Fibroblast of skin of right biceps (primary cell): ENCODE measurements at places on chromosomes 7 and 10.

DNA sequence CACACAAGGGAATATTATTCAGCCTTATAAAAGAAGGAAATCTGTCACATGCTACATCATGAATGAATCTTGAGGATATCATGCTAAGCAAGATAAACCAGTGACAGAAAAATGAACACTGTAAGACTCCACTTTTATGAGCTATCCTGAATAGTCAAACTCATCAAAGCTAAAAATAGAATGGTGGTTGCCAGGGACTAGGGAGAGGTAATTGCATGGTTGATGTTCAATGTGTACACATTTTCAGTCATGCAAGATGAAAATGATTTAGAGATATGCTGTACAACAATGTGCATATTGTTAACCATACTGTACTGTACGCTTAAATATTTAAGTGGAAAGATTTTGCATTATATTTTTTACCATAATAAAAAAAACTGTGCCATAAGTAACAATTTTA, 1349.1 kb downstream of the XPNPEP1 start:
- no peak for DNase-seq

DNA sequence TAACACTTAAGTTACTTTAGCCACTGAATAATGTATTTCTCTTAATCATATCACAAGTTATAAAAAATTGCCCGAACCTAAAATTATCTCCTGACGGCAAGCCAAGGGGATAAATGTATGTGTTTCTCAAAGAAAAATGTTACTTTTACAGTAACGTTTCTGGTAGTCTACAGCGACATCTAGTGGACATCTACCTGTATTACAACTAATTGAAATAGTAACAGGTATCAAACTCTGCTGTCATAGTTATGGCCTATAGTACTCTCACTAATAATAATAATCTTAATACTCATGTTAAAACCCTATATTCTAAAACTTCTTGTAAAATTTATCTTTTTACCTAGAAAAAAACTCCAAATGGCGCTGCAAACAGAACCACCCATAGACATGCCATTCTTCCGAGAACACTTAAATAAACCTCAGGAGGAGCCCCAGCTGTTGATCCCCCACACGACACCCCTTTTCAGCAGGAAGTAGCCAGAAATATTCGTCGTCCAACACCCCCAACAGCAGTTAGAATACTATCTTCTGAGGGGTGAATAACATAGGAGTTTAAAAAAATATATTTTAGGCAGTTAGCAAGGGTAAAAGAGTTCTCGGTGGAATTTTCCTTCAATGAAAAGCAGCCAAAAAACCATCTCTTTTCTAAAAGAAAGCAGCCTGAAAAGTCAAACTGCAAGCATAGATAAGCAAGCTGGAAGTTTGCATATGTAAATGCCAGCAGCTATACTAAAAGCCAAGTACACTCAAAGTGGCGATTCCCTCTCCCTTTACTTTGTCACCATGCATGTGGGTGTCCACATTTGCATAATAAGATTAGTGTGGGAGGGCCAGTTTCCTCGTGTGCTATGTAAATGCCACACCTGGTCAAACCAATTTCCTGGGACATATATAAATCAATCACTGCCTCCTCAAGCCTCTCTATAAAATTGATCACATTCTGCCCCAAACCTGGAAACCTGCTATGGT, 40.5 kb upstream of the ZNF107 start:
- DNase-seq: no peak

DNA sequence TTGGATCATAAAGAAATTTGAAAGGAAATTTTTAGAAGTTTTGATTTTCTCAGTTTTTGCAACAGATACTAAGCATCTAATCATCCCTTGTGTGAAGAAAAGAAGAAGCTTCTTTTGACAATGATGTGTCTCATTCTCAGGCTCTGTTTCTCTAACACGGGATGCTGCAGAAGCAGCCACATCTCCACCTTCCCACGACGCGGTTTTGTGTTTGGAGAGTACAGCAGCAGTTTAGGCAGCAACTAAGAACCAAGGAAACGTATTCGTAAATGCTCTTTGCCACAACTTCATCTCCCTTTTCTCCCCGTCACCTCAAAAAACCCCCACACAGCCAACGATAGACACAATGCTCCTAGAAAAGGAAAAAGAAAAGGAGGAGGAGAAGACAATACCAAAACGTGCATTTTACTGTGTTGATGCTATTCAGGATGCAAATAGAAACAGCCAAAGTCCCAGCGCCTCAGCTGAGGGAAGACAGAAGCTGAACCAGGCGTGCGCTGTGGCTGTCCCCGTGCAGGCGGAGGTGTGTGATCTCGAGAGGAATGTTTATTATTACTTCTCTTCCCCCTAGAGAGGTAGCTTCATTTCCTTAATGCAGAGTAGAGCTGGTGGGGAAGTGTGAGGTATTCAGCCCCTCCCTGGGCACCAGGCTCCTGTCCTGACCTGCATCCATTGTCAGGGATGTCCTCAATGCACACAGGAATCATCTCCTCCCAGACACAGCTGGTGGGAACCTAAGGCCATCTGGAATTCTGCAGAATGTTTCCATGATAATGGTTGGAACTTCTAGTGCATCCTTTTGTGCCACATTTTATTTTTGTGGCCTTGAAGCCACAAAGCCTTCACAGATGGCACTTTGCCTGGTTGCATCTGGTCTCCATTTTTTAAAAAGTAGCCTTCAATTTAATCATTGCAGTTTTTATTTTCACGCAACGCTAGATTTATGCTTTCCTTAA, 174.6 kb upstream of the KLF6 start:
- no peak for DNase-seq

- peak; percentile 83 for DNase-seq
Measured at GRCh38 chr7:151484971-151485707, 34.6 kb downstream of the RHEB start.

DNA sequence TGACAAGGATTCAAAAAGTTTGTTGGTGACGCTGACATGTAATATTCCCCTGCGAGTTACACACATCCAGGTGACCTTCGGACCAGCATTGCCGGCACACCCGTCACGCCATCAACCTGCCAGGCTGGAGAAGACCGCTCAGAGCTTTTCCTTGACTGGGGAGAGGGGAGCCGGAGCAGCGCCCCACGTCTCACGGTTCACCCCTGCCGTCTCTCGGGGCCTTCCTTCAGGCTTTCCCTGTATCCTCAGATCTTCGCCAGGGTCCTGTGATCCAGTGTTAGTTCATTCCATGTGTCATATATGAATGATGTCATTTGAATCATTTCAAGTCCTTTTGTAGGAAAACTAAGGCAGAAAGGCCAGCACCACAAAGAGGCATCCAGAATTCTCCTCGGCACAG, 127.8 kb downstream of the MGMT start:
- no peak for DNase-seq

DNA sequence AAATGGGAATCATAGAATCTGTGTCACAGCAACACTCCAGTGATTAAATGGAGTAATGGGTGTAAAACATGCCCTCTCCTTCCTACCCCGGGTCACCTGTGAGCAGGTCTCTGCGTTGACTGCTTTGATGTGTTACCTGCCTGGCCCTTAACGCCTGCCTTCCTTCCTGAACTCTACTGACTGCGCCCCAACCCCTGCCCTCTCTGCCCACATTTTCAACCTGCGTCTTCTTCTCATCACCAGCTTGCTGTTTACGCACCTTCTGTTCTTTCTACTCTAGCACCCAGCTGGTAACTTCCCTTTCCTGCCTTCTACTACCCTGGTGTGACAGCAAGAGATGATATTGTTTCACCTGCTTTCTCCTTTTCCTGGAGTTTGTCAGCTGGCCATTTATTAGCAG, 303.0 kb upstream of the LRGUK start:
- no peak for DNase-seq

DNA sequence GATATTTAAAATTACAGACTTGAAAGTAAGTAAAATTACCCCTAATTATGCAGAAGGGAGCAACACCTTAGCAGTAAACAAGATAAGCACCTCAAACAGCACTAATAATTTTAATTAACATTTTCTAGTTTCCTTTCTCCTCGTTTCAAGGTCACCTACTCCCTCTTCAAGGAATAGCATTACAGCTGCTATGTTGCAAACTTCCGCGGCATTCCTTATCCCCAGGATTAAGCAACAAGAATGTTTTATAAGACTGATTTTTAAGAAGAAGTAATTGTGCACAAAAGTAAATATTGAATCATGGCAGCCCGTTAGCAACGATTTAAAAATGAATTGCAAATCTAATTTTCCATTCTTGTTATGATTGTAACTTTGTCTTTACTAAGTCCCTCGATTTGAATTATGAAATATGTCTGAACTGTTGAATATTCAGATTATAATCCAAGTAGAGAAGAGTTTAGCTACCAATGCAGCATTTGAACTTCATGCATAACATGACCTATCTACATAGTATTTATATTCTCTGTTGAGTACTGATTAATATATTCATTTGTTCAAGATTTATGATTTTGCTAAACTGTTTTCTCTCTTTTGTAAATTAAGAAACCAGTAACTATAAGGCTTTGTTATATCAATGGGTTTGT, 593.5 kb upstream of the MGMT start:
- no peak for DNase-seq

DNA sequence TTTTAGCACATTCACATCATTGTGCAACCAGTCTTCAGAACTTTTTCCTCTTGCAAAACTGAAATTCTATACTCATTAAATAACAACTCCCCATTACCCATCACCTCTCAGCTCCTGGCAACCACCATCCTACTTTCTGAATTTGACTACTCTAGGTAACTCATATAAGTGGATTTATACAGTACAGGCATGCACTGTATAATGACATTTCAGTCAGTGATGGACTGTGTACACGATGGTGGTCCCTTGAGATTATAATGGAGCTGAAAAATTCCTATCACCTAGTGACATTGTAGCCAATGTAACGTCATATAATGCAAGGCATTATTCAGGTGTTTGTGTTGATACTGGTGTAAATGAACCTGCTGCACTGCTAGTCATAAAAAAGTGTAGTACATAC, 60.1 kb downstream of the BTRC start:
- no peak for DNase-seq

DNA sequence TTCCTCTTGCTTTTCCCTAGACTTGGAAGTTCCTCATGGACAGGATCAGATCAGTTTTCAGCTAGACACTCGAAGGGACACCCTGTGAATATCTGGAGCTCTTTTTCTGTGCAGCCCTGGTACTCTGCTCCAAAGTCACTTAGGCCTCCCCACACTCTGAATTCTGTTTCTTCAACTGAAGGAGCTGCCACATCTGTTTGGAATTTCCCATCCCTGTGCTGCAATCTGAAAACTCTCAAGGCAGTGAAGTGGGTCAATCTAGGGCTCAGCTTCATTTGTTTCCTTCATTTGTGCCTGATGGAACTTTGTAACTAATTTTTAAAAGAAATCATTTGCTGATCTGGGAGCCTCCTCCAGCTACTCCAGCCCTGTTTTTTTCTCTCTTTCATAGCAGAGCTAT, 9.6 kb downstream of the EPC1 start:
- no peak for DNase-seq

- no peak for DNase-seq
Measured at GRCh38 chr7:94400643-94401427, 6.1 kb downstream of the COL1A2 start.

GRCh38 chr10:98410135-98410743, 4.7 kb downstream of the PYROXD2 start:
- no peak for DNase-seq

DNA sequence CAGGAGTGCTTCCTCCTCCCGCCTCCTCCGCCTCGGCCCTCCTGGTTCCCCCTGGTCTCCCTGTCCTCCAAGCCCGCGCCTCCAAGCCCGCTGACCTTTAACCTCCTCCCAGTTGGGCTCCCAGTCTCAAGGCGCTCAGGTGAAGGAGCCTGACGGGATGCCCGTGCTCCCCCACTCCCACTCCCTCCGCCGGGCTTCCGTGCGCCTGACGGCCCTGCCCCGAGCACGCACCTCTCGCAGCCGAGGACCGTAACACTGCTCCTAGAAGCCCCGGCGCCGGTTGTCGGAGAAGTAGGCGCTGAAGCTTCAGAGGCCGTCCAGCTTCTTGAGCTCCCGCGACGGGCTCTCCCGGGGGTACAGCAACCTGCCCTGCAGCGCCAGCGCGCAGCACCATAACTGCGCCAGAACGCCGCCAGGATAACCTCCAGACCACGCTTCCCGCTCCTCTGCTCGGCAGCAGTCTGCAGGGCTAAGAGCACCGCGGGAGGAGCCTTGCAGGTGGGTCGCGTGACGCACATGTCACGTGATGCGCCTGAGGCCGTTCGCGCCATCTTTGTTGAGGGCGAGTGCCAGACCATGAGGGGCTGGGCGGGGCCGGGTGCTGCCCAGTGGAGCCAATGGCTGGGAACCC, 71.0 kb upstream of the ZNF479 start:
- DNase-seq: no peak

GRCh38 chr7:101093906-101094305, 8.6 kb downstream of the TRIM56 start:
- DNase-seq: peak; percentile 96

- DNase-seq: no peak
Measured at GRCh38 chr10:131141645-131142516, 169.6 kb downstream of the TCERG1L start.

DNA sequence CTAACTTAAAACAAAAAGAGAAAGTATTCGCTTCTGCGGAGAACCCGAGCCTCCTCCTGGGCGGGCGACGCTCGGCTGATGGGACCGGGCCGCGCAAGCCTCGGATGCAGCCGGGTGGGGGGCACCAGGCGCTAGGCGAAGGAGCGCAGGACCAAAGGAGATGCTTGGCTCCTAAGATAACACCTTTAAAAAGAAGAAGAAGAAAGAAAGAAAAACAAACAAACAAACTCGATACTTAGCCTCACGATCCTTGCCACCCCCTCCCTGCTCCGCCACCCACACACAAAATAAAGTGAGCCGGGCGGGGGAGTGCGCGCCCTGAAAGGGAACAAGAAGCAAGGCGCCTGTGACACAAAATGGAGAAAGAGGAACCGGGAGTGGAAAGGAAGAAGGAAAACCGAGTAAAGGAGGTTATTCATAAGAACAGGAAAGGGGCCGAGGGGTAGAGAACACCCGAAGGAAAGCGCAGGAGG, 34.0 kb upstream of the EBLN1 start:
- peak; percentile 60 for DNase-seq

DNA sequence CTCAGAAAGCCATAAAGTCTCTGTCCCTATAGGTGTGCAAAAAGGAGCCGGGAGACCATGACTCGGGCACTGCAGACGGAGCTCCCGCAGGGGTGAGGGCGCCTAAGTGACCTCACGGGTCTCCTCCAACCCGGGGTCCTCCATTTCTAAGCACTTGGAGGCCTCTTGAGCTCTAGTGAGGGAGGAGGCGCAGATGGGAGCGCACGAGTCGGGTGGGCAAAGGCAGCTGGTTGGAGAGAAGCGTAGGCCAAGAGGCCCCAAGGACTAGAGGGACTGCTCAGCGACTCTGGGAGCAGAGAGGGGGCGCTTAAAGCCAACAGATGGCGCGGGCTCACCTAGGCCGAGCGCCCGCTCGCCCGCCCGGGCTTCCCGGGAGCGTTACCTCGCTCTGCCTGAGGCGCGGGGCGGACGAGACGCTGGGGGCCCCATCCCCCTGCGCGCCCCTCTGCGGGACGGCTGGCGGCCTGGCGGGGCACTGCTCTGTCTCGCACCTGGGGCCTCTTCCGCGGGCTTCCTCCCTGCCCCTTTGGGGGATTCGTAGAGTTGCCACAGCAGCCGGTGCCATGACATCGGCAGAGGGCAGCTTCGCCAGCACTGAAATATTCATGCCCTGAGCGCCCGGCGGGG, 523 bp upstream of the CDH23 start:
- DNase-seq: peak; percentile 25
